HT-29 (cell line): ENCODE measurements at places on chromosomes 5 and 9.

DNA sequence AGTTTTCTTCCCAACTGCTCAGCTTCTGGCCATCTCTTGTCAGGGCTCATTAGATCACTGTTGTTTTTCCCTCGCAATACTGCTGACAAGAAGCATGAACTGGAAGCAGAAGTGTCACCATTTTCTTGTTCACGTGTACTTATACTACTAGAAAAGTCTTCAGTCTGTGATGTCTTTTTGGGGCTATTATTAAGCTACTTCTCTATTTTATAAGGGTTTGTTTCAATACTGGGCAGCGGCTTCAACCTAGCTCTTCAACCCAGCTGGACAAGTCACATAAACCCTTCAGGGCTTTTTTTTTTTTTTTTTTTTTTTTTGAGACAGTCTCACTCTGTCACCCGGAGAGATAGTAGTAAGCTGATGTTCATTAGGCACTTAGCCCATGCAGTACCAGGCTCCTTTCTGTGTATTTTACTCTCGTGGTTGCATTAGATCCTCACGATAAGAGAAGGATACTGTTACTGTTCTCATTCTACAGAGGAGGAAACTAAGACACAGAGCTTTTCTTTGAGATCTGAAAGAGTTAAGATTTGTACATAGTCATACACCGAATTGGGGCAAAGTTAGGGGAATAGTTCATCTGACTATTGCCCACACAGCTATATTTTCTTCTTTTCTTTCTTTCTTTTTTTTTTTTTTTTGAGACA lies 20.5 kb downstream of the RAPGEF1 start:
- no peak for DNase-seq

DNA sequence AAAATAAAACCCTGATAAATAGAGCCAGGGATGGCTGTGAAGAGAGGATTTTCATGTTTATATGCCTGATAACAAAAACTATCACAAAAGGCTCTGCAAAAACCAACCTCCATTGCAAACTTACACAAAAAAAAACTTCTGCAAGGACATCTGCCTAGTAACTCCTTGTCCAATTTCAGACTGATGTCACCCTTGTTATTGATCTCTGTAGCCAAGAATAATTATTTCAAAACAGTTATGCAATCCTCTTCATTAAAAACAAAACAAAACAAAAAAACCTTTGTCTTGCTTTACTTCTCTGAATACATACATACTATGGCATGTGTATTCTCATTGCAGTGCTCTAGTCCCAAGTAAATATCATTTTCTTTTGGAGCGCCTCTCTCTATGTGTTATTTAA lies 49.7 kb downstream of the PHAX start:
- DNase-seq = no peak

DNA sequence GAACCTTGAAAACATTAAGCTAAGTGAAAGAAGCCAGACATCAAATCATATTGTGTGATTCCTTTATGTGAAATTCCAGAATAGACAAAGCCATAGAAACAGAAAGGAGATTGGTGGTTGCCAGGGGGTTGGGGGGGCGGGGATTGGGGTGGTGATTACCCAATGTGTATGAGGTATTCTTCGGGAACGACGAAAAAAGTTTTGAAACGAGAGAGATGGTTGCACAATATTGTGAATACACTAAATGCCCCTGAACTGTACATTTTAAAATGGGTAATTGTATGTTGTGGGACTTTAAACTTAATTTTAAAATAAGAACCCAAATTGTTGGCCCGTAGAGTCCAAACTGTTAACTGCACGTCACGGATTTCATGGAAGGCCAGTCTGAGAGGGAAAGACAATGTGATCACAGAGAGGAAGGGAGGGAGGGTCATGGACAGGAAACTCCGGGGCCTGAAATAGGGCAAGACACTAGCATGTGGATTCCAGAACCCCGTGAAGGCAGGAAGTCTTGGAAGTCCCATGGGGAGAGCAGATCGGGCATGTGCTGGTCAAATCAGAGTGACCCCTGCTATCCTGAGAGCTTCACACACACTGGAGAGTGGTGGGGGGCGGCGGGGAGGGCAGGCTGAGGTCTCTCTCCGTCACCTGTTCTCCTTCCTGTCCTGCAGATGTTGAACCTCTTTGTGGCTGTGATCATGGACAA lies 218.4 kb downstream of the CACNA1B start:
- no peak for DNase-seq

GRCh38 chr9:133704711-133705181 lies 33.4 kb downstream of the SARDH start:
- no peak for DNase-seq

DNA sequence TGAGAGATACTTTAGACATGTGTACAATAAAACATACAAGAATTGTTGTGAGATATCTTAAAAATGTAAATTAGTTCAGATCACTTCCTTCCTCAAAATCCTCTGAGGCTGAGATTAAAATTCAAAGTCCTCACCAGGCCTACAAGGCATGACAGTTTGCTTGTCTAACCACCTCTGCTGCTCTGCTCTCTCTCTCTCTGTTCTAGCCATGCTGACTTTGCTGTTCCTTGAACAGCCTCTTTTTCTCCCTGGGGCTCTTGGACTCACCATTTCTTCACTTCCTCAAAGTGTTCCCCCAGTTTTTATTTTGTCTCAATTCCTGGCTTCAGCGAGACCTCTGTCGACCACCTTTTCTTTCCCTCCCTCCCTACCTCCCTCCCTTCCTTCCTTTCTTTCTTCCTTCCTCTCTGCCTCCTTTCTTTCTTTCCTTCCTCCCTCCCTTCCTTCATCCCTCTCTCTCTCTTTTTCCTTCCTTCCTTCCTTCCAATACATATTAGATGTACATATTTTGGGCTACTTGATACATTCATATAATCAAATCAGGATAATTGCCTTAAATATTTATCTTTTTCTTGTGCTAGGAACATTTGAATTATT lies 27.0 kb downstream of the CATSPER3 start:
- DNase-seq = no peak

DNA sequence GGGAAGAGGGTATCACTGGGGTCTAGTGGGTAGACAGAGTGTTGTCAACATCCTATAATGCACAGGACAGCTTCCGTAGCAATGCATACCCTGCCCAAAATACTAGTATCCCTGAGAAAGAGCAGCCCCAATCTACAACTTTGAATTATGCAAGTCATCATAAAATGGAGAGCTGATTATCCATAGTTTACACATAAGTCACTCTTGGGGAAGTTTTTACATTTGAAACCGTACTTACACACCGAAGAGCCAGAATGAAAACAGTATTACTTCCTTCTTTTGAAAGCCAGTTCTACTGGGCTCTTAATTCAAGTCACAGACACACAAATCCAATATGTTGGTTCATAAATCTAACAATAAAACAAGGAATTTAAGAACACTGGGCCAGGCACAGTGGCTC lies 21.6 kb downstream of the RNF145 start:
- DNase-seq = no peak

GRCh38 chr5:74556631-74557595 lies 83.6 kb downstream of the ENC1 start:
- DNase-seq = no peak
